ENCODE measurements at places on chromosomes 3 and 15. TPM values are rescaled to one million over a fixed set of nuclear protein-coding genes. Genes with fewer than 3 reads are reported as not detected.
A peak's percentile ranks its signal among the peaks of the same experiment; 100 is the strongest.

DNA sequence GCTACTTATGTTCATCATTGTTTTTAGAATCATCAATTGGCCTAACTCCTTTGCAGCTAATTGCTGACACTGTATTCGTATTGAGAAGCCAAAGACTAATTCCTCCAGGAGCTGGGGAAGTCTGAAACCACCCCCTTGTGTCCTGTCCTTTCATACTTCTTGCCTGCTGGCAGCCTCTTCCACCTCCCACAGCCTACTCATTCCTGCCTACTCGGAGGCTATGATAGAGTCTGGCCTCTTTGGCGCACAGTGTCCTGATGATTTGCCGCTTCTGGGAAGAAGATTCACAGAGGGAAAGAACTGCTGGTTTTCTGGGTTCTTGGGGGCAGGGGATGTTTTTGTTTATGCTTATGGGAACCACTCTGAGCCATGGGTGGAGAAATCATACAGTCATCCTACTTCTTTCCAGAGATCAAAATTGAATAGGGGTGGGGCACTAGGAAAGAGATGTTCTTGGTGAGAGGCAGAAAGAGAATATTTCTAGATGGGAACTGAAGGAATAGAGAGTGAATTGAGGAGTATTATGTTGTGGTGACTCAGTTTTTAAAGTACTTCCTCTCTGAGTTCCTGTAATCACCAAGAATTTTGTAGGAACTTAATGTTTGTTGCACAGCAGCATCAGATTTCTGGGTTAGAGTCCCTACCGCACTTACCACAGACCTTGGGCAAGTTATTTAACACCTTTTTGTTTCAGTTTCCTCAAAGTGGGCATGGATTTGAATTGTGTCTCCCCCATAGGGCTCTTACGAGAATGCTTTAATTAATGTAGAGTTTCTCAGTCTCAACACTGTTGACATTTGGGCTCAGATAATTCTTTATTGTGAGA is 22.1 kb upstream of the SCAANT1 start:
- DNase-seq = no peak

GRCh38 chr15:57994221-57995049 is 71.1 kb downstream of the ALDH1A2 start:
- DNase-seq = no peak

DNA sequence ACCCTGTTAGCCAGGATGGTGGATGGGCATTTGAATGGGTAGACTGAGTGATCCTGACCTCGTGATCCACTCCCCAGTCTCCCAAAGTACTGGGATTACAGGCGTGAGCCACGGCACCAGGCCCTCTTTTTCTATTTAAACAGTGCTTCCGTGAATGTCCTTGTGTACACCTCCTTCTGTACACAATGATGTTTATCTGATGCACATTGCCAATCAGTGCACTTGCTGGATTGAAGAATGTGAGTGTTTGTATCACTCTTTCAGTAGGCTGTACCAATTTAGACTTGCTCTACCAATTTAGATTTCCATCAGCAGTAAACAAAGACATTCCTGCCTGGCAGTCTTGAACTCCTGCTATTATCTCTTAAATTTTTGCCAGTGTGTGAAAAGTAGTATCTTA is 8.9 kb upstream of the ZNF619 start:
- DNase-seq = no peak

DNA sequence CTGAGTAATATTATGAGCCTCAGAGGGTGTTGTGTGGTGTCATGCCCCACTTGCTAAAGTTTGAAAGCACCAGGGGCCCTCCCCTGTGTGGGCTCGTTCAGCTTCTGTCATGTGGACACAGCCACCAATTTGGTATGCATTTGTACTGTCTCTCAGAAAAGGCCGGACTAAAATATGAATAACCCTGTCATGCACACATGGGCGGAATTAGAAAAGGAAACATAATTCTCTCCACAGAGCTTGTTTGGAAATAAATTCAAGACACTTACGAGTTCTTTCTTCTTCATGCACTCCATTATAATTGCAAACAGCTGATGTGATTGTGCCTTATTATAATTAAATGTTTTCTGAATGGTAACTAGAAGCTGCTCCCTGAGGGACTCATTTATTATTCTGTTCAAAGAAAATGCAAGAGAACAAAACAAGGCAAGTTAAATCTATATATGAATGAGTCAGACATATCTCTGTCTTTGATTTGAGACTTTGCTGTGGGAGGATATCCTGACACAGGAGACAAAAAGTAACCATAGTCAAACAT is 39.1 kb downstream of the TRPM1 start:
- DNase-seq = no peak

DNA sequence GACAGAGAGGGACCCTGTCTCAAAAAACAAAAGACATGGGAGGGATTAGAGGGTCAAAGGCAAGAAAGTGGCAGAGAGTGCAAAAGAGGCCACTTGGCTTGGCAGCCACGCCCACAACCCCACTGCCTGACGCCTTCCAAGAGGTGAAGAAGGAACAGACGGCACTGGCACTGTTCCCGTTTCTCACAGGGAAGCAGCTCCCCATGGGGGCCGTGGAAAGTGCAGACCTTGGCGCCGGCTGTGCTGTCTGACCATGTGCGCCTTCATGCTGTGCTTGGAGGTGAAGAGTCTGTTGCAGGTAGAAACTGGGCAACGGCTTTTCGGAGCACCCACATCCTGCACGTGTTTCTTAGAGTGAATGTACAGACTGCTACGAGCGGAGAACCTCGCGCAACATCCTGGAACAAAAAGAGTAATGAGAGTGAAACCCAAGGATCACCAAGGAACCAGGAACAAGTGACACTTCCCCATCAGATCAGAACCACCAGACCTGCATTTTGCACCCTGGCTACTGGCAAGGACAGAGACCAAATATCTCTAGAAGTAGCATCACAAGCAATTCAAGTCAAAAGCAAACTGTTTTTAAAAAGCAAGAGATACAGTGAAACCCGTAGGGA is 9.7 kb downstream of the ZXDC start:
- DNase-seq = no peak

- DNase-seq = no peak
These were observed 26.0 kb downstream of the LARS2 start for GRCh38 chr3:45414341-45414740.

DNA sequence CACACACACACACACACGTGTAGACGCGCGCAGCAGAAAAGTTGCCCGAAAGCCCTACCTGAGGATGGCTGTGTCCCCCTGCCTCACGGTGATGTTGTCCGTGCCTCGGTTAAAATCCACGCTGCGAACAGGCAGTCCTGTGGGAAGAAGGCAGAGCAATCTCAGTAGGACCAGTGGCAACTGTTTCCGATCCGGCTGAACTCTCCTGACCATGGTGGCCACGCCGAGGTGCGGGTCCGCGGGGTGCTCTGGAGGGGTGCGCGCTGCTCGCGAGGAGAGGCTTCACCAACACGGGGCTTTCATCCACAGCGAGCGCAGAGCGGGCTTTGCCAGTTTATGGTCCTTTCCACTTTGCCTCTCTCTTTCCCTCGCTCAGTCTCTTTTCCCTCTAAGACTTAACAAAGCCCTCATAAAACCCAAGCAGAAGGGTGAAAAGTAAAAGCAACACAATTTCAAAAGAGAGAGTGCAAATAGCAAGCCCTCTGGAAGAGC is 422 bp downstream of the LSAMP start:
- DNase-seq = no peak

DNA sequence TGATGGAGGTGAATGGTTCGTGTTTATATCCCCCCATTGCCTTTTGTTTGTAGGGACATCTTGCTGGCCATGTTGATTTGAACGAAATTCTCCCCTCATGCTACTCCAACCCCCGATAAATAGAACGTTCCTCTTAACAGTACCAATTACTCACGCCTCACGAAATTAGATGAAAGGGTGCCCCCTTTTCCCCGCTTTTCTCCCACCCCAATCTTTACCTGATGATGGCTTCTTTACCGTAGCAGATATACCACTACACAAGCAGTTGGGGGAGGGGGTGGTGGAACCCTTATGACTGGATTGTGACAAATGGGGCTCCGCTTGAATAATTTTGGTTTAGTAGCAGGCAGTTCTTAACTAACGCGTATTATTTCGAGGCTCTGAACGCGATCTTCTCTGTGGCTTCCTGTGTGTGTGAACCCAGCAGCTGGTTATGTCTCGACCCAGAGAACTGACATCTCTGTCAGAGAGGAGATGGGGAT is 1.1 kb downstream of the PIAS1 start:
- peak; percentile 87 for DNase-seq

- DNase-seq = no peak
These were observed 194.2 kb upstream of the CNTN3 start for GRCh38 chr3:74808506-74809275.

- DNase-seq = peak; percentile 17
These were observed 308.9 kb downstream of the CTNNB1 start for GRCh38 chr3:41508063-41508696.

- DNase-seq = no peak
These were observed 88.8 kb downstream of the WDR72 start for GRCh38 chr15:53670701-53671100.

DNA sequence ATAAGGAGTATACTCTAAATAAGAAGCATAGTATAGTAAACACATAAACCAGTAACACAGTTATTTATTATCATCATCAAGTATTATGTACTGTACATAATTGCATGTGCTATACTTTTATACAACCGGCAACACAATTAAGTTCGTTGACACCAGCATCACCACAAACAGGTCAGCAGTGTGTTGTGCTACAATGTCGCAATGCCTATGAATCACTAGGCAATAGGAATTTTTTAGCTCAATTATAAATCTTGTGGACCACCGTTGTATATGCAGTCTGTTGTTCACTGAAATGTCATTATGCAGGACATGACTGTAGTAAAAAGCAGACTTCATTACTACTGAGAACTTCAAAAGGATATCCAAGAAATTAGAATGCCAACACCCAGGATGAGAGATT is 177.0 kb downstream of the PDCD6IP start:
- DNase-seq = no peak

GRCh38 chr3:150509780-150510179 is 36.5 kb downstream of the SERP1 start:
- no peak for DNase-seq

DNA sequence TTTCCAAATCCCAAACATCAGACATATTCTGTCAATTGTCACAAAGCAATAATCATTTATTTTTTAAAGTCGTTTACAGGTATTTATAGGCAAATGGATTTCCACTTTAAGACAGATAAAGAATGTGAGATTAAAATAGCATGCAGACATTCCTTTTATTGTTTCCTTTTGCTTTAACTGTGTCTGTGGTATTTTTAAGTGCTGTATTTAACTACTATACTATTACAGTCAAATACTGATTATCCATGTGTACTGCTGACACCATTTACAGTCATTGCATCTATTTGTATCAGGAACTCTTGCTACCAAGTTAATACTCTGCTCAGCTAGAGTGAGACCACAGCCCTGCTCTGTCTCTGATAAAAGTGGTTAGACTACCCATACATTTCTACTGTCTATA is 12.8 kb upstream of the CEP152 start:
- DNase-seq = no peak

GRCh38 chr15:38474155-38474757 is 20.3 kb downstream of the FAM98B start:
- DNase-seq = no peak

DNA sequence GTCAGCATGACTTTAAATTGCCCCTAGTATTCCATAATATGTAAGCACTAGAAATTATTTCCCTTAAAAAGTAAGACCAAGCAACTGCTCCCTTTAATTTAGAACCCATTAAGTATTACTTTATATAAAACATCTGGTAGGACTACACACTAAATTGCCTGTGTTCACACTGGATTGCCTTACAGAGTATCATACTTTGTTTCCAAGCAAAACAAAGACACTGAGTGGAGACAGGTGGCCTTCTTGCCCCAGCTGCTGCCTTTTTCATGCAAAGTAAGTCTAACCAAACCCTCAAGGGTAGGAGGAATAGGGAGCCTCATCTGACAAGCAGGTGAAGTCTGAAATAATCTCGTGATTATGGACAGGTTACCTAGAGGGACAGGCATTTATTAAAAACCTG is 87.3 kb downstream of the PEX5L start:
- DNase-seq = no peak

GRCh38 chr15:41656188-41656587 is 4.0 kb upstream of the MGA start:
- no peak for DNase-seq

DNA sequence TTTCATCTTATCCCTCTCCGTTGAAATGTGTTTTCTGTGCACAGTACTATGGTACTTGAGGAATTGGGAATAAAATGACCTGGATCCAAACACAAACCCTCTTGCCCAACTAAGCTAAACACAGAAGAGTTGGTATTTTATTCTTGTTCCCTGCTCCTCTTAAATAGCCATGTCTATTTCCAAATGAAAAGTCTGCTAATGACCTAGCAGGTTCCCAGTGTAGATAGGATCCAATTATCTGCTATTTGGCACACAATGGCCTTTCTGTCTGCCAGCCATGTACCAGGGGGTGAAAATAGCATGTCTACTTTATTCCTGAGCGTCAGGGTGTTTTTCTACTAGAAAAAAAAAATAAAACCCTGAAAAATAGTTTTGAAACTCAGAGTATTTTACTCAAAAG is 657.0 kb upstream of the NAALADL2 start:
- no peak for DNase-seq

- DNase-seq = peak; percentile 55
These were observed 112.8 kb downstream of the LPP start for GRCh38 chr3:188266562-188267274.

DNA sequence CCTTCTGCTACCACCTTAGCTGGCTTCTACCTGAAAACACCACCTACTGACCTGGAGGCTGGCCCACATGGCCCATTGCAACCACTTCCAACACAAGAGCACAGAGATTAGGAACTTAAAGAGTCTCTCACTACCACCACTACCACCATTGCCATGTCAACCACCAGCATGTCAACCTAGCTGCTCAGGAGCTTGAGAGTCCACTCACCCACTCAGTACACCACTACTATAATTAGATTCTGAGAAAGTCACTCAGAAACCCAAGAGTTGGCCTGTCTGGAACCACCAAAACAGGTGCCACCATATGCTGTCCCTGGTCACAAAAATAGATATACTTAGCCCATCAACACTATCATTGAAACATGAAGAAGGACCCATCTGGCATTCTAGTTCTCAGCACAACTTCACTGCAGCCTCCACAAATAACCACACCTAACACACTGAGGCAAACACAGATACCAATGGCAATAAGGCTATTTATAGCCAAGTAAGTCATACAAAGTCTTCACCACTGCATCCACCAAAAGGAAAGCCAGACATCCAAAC is 806.7 kb upstream of the EPHA6 start:
- DNase-seq = no peak

- DNase-seq = no peak
These were observed 1.4 kb upstream of the ST3GAL6 start for GRCh38 chr3:98761643-98762229.

GRCh38 chr15:44654858-44655257 is 8.6 kb downstream of the SPG11 start:
- no peak for DNase-seq

- no peak for DNase-seq
These were observed 30.2 kb upstream of the ATOSA start for GRCh38 chr15:52709187-52709981.

- no peak for DNase-seq
These were observed 50.9 kb upstream of the FSIP1 start for GRCh38 chr15:39833515-39833981.

The TMEM44 gene
- 20.3 TPM for total RNA-seq

The VEPH1 gene
- total RNA-seq = 23.2 TPM

The MUC20 gene
- total RNA-seq = 0.36 TPM

The ARPP21 gene
- not detected for total RNA-seq

The PIERCE2 gene
- total RNA-seq = 5.3 TPM

The CCDC33 gene
- total RNA-seq = not detected

The SAMD7 gene
- total RNA-seq = not detected

The RFT1 gene
- 12.7 TPM for total RNA-seq

The GRAMD2A gene
- total RNA-seq = not detected

The ANKDD1A gene
- total RNA-seq = 3.8 TPM

The COL6A5 gene
- total RNA-seq = not detected

The ACAP2 gene
- 121 TPM for total RNA-seq

The FYCO1 gene
- total RNA-seq = 25.0 TPM

The ZIC1 gene
- 2.1 TPM for total RNA-seq

The ANKUB1 gene
- not detected for total RNA-seq

Data from osteoblast (primary cell).